Smooth muscle cell of the coronary artery (primary cell): ENCODE measurements at places on chromosomes 2 and 18. TPM values are rescaled to one million over a fixed set of nuclear protein-coding genes. Genes with fewer than 3 reads are reported as not detected.

Gene SLC8A1
- 23.1 and 25.4 TPM in 2 replicates for total RNA-seq

Gene CDH7
- total RNA-seq: not detected in 2 replicates

Gene IL1B
- 0.82 and 60.4 TPM in 2 replicates for total RNA-seq

Gene CENPO
- 2.0 and 8.7 TPM in 2 replicates for total RNA-seq

Gene B3GNT7
- total RNA-seq: 0.75 TPM in 1 of 2 replicates, not detected in the other

Gene TXNDC2
- total RNA-seq: not detected in 2 replicates

Gene ANKRD30BL
- not detected in 2 replicates for total RNA-seq

Gene ERICH2
- 1.4 TPM in 1 of 2 replicates, not detected in the other for total RNA-seq
